ENCODE measurements at places on chromosomes 1 and 21.

GRCh38 chr1:47302472-47302871 lies 11.5 kb downstream of the STIL start:
- no peak for DNase-seq

DNA sequence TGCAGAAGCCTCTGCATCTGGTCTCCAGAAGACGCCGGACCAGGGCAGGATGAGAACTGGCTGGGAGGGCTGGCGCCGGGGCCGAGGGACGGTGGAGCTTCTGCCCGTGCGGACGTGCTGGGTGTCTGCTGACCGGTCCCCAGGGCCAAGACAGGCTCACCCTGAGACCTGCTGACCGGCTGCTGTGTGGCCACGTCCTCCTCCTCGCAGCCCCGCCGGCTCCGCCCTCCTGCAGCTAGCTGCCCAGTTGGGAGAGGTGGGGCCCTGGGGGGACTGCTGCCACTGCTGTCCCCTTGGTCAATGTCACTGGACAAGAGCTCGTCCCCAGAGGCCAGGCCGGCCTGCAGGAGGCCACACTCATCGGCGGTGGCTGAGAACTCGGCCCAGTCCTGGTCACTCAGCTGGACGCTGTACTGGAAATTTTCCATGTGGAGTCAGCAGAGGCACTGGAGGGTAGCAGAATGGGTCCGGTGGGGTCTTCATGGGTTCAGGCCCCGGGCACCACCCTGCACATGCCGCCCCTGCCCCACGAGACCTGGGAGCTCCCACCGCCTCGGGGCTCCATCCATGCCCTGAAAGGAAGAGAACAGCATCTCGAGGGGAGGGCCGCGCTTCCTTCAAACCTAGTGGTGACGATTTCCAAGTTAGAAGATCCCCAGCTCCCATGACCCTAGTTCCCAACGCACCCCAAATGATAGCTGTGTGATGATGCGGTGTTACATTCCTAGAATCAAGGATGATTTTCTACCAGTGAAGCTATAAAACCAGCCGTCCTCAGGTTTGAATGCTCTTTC lies 1.1 kb downstream of the PERM1 start:
- no peak for DNase-seq

GRCh38 chr1:105027838-105028471 lies 1278.3 kb downstream of the AMY1C start:
- no peak for DNase-seq

DNA sequence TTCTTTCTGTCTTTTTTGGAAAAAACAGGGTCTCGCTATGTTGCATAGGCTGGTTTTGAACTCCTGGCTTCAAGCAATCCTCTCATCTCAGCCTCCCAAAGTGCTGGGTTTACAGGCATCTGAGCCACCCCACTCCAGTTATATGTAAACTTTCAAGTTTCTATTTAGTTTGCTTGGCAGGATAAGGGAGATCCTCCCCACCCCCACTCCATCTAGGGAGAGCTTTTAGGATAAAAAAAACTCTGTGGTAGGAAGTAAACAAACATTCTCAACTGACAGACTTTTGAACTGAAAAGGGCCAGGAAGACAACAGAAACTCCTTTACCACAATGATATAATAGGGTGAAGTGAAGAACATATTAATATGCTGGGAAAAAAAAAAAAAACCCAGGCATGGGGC lies 41.0 kb upstream of the ZNF326 start:
- DNase-seq = no peak

DNA sequence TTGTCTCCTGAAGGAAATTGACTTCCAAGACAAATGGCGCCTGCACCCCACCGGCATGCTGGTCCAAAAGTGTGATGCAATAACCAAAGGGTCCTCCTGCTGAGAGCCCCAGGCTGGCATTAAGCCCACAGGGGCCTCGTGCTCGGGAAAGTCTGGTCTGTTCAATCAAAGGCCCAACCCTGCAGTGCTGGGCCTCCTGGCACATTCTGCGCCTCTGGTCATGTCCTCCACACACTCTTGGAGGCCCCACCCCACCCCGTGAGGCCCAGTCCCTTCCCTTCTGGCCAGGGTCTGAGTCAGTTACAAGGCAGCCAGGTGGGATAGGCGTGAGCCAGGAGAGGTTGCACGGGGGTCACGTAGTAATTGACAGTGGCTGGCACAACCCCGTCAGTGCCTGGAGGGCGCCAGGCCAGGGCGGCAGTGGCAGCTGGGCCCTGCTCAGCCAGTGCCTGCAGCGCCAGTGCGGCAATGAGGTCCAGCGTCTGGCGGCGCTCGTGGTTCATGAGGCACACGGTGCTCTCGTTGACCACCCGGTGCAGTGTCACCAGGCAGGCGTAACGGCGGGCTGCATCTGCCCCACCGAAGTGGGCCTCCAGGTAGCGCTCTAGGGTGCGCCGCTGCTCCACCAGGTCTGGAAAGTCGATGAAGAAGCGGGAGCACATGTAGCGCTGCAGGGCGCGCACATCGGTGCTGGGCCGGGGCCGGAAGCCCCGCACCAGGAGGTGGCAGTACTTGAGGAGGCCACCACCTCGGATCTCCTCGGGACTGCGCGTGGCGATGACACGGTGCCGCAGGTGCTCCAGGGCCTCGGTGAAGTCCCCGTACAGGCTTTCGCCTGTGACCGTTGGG lies 6.8 kb downstream of the TENT5B start:
- DNase-seq = no peak
